ENCODE measurements at places on chromosomes 12 and 14. TPM values are rescaled to one million over a fixed set of nuclear protein-coding genes. Genes with fewer than 3 reads are reported as not detected.

Gene CLEC4D
- total RNA-seq: not detected

Gene PRPH
- not detected for total RNA-seq

Gene AP1G2
- total RNA-seq: 216 TPM

Gene TAS2R31
- 1.4 TPM for total RNA-seq

Gene ABCD2
- 8.6 TPM for total RNA-seq

Gene BBOF1
- 1.7 TPM for total RNA-seq

DNA sequence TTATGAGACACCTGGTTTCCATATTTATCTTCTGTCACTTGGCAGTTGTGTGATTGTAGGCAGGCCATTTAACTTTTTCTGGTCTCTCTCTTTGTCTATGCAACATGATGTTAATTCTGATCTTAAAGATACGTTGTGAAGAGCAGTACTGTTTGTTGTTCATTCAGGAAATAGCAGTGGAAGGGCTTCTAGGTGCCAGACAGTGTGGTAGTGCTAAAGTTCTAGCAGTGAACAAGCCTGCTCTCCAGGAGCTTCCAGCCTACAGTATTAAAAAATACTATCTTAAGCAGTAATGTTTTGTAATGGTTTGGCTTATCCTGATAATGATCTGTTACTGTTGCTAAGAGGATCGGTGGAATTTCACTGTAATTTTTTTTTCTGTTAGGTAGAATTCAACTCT lies 15.2 kb downstream of the NAA30 start:
- no peak overlapping the region for H3K27ac ChIP-seq
- no peak for DNase-seq
- H3K4me1 ChIP-seq: peaks cover 31% of the 10 kb centered on the region
- no peaks in the 10 kb centered on the region for H3K27me3 ChIP-seq
- no peak overlapping the region for H3K4me3 ChIP-seq

- no peak for DNase-seq
- no peaks in the 10 kb centered on the region for H3K36me3 ChIP-seq
- H3K27me3 ChIP-seq: no peaks in the 10 kb centered on the region
- H3K4me3 ChIP-seq: no peak overlapping the region
- H3K27ac ChIP-seq: no peak overlapping the region
- H3K4me1 ChIP-seq: no peaks in the 10 kb centered on the region
Measured at GRCh38 chr12:99137124-99137855, 492.2 kb downstream of the APAF1 start.

- H3K4me3 ChIP-seq: no peak overlapping the region
- no peaks in the 10 kb centered on the region for H3K27me3 ChIP-seq
- no peak overlapping the region for H3K27ac ChIP-seq
- no peak for DNase-seq
Measured at GRCh38 chr12:109134186-109134917, 18.0 kb downstream of the ACACB start.

- H3K4me1 ChIP-seq: no peaks in the 10 kb centered on the region
- H3K27ac ChIP-seq: no peak overlapping the region
- H3K4me3 ChIP-seq: no peak overlapping the region
- peaks cover 6% of the 10 kb centered on the region for H3K27me3 ChIP-seq
Measured at GRCh38 chr14:30225176-30225575, 297.5 kb upstream of the PRKD1 start.

DNA sequence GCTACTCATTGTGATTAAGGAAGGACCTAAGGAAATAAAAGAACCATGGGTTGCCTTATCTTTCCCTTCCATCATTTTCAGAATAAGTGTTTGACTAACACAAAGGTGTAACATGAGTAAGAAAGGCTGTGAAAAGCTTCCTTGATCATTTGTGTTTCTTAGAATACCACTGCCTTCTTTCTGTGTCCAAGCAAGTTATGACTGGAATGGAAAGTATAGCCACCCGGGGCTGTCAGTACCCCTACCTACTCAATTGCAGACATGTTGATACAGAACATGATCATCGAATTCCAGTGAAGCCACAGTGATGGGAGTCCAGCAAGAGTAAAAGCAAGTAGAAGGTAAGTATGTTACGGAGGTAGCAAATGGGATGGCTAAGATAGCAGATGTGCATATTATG lies 209.8 kb downstream of the PELI2 start:
- no peak for DNase-seq
- no peaks in the 10 kb centered on the region for H3K27me3 ChIP-seq
- peaks cover 5% of the 10 kb centered on the region for H3K4me1 ChIP-seq
- H3K4me3 ChIP-seq: no peak overlapping the region
- no peak overlapping the region for H3K27ac ChIP-seq
- H3K36me3 ChIP-seq: no peaks in the 10 kb centered on the region

DNA sequence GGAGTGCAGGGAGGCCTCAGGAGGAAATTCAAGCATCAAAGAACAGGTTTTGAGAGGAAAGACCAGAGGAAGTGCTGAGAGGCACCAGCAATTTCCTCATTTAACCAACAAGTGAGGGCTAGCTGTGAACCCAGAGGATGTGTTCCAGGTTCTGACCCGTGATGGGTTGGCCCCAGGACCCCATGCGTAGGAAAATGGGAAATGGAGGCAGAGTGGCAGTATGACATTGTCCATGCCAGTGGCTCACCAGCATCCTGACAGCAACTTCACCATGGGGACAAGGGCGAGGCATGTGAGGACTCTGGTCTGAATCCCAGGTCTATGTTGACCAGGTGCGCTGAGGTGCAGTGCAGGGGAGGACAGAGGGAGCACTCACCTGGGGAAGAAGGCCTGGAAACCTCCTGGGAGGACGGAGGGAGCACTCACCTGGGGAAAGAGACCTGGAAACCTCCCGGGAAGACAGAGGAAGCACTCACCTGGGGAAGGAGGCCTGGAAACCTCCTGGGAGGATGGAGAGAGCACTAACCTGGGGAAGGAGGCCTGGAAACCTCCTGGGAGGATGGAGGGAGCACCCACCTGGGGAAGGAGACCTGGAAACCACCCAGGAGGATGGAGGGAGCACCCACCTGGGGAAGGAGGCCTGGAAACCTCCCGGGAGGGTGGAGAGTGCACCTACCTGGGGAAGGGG lies 6.7 kb upstream of the CACNA2D4 start:
- peaks cover 11% of the 10 kb centered on the region for H3K4me1 ChIP-seq
- DNase-seq: no peak
- no peak overlapping the region for H3K4me3 ChIP-seq
- H3K36me3 ChIP-seq: no peaks in the 10 kb centered on the region
- no peak overlapping the region for H3K27ac ChIP-seq
- peaks cover 3% of the 10 kb centered on the region for H3K27me3 ChIP-seq

DNA sequence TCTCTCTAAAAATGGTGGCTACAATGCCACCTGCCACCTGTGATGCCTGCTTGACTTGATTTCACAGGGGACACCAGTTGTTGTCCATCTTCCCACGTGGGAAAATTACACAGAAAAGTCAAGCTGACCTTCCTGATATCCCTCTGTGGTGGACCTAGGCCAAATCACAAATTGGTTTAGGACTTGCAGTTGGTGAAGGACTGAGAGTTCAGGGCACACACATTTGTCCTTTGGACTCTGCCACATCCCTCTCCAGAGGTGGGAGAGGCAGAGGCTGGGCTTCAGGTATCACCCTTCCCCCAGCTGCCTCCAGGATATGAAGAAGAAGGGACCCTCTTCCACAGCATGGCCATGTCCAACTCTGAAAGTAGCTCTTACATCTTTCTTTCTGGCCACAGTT lies 55.6 kb upstream of the NOS1 start:
- no peak overlapping the region for H3K4me3 ChIP-seq
- no peaks in the 10 kb centered on the region for H3K4me1 ChIP-seq
- H3K27me3 ChIP-seq: peaks cover 5% of the 10 kb centered on the region

DNA sequence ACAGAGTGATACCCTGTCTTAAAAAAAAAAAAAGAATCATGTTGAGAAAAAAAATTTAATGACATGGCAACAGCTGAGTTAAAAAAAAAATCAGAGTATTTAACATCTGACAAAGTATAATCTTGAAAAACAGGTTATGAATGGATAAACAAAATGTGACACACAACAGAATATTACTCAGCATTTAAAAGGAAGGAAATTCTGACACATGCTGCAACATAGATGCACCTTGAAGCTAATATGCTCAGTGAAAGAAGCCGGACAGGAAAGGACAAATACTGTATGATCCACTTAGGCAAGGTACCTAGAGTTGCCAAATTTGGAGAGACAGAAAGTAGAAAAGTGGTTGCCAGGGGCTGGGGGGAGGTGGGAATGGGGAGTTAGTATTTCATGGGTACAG lies 19.4 kb upstream of the EIF2B2 start:
- no peaks in the 10 kb centered on the region for H3K4me1 ChIP-seq
- H3K27me3 ChIP-seq: no peaks in the 10 kb centered on the region
- DNase-seq: no peak
- H3K36me3 ChIP-seq: no peaks in the 10 kb centered on the region
- no peak overlapping the region for H3K27ac ChIP-seq

DNA sequence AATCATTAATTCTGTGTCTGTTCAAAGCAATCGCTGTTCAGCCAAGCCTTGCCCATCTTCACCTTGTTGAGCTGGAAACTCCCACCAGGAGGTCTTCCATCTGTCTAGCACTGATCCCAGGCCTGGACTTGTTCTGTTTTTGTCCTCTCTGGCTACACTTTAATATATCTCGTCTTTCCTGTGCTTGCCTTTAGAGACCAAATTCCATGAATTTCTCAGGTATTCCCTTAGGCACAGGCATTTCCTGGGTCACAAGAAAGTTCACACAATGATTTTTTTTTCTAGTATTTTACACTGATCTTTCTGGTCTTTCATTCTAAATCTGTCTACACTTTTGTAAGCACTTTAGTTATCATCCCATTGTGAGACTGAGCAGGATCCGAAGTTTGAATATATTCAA lies 116.4 kb upstream of the CCND2 start:
- H3K4me1 ChIP-seq: peaks cover 86% of the 10 kb centered on the region
- H3K36me3 ChIP-seq: peaks cover 2% of the 10 kb centered on the region
- H3K27ac ChIP-seq: no peak overlapping the region
- H3K4me3 ChIP-seq: no peak overlapping the region
